ENCODE measurements at places on chromosomes 2 and 18.

GRCh38 chr2:66585587-66585986, 150.7 kb downstream of the MEIS1 start:
- no peak for DNase-seq
- H3K27ac ChIP-seq: no peak overlapping the region
- no peaks in the 10 kb centered on the region for H3K4me1 ChIP-seq

GRCh38 chr2:44398243-44398897, 36.6 kb downstream of the CAMKMT start:
- H3K4me3 ChIP-seq: no peak overlapping the region
- no peaks in the 10 kb centered on the region for H3K27me3 ChIP-seq
- H3K4me1 ChIP-seq: no peaks in the 10 kb centered on the region
- no peak overlapping the region for H3K27ac ChIP-seq
- H3K36me3 ChIP-seq: no peaks in the 10 kb centered on the region
- no peak for DNase-seq

DNA sequence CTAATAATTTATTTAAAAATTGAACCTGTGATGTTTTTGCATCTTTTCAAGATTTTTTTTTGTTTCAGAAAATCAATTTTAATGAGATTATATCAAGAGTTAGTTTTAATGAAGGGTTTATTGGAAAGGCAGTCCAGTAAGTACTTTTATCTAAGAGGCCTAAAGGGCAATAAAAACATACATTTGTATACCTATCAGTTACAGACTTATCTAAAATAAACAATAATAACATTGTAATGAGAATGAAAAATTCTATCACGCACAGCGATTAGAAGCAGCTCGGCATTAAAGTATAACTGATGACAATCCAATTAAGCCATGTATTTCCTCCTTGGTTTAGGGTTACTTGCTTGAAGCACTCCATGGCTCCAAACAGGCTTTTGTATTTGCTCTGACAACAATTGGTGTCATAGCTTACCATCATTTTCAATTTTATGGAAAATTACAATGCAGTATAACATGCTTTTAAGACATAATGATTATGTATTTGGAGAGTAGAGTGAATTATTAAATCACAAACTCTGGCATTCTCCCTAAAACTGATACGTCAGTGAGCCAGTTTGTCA, 629.4 kb downstream of the TSN start:
- no peaks in the 10 kb centered on the region for H3K27me3 ChIP-seq
- no peaks in the 10 kb centered on the region for H3K36me3 ChIP-seq
- no peaks in the 10 kb centered on the region for H3K4me1 ChIP-seq

GRCh38 chr2:230471074-230471473, 55.1 kb downstream of the SP100 start:
- no peak overlapping the region for H3K27ac ChIP-seq
- H3K36me3 ChIP-seq: no peaks in the 10 kb centered on the region
- H3K4me1 ChIP-seq: peaks cover 1% of the 10 kb centered on the region
- no peak overlapping the region for H3K4me3 ChIP-seq
- no peak for DNase-seq
- H3K27me3 ChIP-seq: no peaks in the 10 kb centered on the region

GRCh38 chr2:69776886-69777785, 35.2 kb downstream of the ANXA4 start:
- no peaks in the 10 kb centered on the region for H3K36me3 ChIP-seq
- no peak overlapping the region for H3K27ac ChIP-seq
- DNase-seq: no peak
- no peaks in the 10 kb centered on the region for H3K27me3 ChIP-seq

DNA sequence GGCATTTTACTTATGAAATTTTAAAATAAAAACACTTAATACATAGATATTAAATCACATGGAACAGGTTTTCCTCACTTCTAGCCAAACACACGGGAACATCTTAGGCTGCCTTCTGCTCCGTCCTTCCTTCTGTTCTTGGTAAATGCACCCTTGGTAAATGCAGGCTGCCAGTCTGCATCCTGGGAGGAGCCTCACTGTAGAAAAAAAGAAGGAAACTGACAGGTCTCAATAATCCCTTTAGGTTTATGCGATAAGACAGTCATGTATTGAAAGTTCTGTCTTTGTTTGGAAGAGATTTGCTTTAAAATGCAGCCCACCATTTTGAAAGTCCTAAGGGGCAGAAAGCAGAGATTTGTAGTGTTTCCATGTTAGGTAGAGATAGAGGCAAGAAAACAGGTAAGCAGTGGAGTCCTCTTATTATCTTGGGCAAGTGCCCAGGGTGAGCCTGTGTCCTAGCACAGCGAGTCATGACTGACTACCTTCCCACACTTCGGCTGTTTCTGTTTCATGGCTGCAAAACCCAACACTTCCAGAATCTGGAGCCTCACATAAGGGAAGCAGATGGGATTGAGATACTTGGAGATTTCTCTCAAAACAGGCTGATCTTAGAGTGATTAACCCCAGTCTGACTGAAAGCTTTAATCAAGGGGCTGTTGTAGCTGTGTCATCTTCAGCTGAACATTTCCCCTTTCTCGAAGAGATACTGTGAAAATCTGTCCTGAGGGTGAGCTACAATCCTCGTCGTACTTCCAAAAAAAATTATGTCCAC, 131.4 kb upstream of the MAP3K20 start:
- DNase-seq: no peak
- H3K27ac ChIP-seq: no peak overlapping the region
- no peaks in the 10 kb centered on the region for H3K27me3 ChIP-seq
- H3K36me3 ChIP-seq: no peaks in the 10 kb centered on the region

- H3K4me1 ChIP-seq: no peaks in the 10 kb centered on the region
- no peaks in the 10 kb centered on the region for H3K27me3 ChIP-seq
- no peak overlapping the region for H3K4me3 ChIP-seq
- no peaks in the 10 kb centered on the region for H3K36me3 ChIP-seq
- H3K27ac ChIP-seq: no peak overlapping the region
These were observed 11.8 kb downstream of the CHRNA1 start for GRCh38 chr2:174752403-174753037.

- peaks cover 1% of the 10 kb centered on the region for H3K4me1 ChIP-seq
- no peak overlapping the region for H3K27ac ChIP-seq
These were observed 14.1 kb downstream of the NFE2L2 start for GRCh38 chr2:177250461-177250860.

Measured in neuronal stem cell (in vitro differentiated cells).